ENCODE measurements at places on chromosomes 2 and 18. TPM values are rescaled to one million over a fixed set of nuclear protein-coding genes. Genes with fewer than 3 reads are reported as not detected.

ESPNL gene
- total RNA-seq = 3.5 TPM

ZBTB7C gene
- 1.1 TPM for total RNA-seq

CHRNG gene
- not detected for total RNA-seq

SKA1 gene
- total RNA-seq = 4.1 TPM

HMSD gene
- not detected for total RNA-seq

LYPD6B gene
- total RNA-seq = 5.3 TPM

DNAJC5G gene
- total RNA-seq = not detected

PROM2 gene
- total RNA-seq = 3.4 TPM

KCNK3 gene
- 15.3 TPM for total RNA-seq

MPP4 gene
- total RNA-seq = not detected

ADAM17 gene
- 61.3 TPM for total RNA-seq

CACNB4 gene
- total RNA-seq = 1.3 TPM

SELENOI gene
- 21.4 TPM for total RNA-seq

RGPD5 gene
- total RNA-seq = 7.6 TPM

MTCL1 gene
- 50.5 TPM for total RNA-seq

FRZB gene
- total RNA-seq = not detected

IL1F10 gene
- total RNA-seq = not detected

RIT2 gene
- total RNA-seq = not detected

MYCN gene
- total RNA-seq = 2.3 TPM

ARPC2 gene
- total RNA-seq = 464 TPM

OBSL1 gene
- total RNA-seq = 41.0 TPM

NAT8 gene
- not detected for total RNA-seq

EVX2 gene
- total RNA-seq = not detected

CFAP221 gene
- total RNA-seq = 1.8 TPM

ZNF521 gene
- total RNA-seq = 14.5 TPM

CYB5A gene
- total RNA-seq = 84.1 TPM

CIB4 gene
- not detected for total RNA-seq

PRKD3 gene
- 21.6 TPM for total RNA-seq

MC2R gene
- total RNA-seq = not detected

STARD6 gene
- not detected for total RNA-seq

DYNC1I2 gene
- total RNA-seq = 129 TPM

CYP27A1 gene
- 32.0 TPM for total RNA-seq

MOGAT1 gene
- not detected for total RNA-seq

MBD5 gene
- 14.5 TPM for total RNA-seq

GCFC2 gene
- 19.8 TPM for total RNA-seq

All from kidney epithelial cell (primary cell).